ENCODE measurements at places on chromosomes 1 and 21.
A peak's percentile ranks its signal among the peaks of the same experiment; 100 is the strongest.

DNA sequence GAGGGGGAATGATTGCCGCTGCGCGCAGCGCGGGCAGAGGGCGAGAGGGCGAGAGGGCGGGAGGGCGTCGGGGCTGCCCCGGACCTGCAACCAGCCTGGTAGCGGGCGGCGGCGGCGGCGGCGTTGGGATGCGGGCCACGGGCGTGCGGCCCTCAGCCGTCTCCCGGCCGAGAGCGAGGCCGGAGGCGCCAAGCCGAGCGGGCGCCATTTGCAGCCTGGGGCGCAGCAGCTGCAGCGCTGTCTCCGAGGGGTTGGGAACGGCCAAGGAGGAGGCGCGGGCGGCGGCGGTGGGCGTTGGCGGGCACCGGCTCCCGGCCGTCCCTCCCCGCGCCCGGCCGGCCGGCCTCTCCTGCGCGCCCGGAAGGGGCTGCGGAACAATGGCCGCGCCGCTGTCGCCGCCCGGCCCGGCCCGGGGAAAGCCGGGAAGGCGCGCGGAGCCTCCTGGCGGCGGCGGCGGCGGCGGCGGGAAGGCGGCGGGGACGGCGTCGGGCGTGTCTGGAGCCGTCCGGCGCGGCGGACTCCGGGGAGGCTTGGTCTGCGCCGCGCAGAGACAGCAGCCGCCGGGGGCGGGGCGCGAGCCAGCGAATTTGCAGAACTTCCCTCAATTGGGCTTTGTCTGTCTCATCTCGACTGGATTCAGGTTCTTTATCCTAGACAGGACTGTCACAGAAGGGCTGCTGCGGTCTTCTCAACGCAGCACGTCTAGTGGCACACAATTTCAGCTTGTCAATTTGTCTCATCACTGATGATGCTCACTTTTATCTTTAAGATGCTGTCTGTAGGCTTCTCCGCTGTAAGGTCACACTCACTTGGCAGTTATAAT is 35.7 kb downstream of the ZBTB8B start:
- H3K4me1 ChIP-seq: no peaks in the 10 kb centered on the region
- H3K36me3 ChIP-seq: no peaks in the 10 kb centered on the region
- H3K4me3 ChIP-seq: peak overlapping the region; percentile 88
- H3K27me3 ChIP-seq: no peaks in the 10 kb centered on the region

GRCh38 chr21:29300807-29301138 is 2.1 kb downstream of the BACH1 start:
- H3K27ac ChIP-seq: peak overlapping the region; percentile 28
- no peak overlapping the region for H3K4me3 ChIP-seq
- no peaks in the 10 kb centered on the region for H3K27me3 ChIP-seq
- DNase-seq: no peak
- peaks cover 3% of the 10 kb centered on the region for H3K4me1 ChIP-seq

DNA sequence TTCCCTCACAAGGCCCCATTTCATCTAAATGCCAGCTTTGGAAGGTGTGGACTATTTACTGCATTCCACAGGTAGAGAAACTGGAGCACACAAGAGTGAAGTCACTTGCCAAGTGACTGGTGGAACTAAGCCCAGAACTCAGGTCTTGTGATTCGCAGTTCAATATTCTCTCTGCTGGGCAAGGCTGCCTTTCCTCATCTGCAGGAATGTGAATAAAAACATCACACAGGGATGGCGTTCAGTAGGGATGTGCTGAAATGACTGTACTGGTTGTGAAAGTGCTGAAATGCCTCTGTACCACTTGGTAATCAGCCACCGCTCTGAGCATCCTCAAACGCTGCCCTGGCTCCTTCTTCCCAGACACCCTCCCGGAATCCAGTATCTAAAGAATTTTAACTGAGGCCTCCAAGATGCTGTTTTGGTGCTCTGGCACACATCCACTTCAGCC is 145.6 kb downstream of the HIVEP3 start:
- H3K4me3 ChIP-seq: no peak overlapping the region
- H3K36me3 ChIP-seq: no peaks in the 10 kb centered on the region
- H3K4me1 ChIP-seq: peaks cover 7% of the 10 kb centered on the region
- H3K27ac ChIP-seq: no peak overlapping the region
- no peaks in the 10 kb centered on the region for H3K27me3 ChIP-seq
- DNase-seq: no peak

- no peak overlapping the region for H3K27ac ChIP-seq
- no peaks in the 10 kb centered on the region for H3K27me3 ChIP-seq
- no peaks in the 10 kb centered on the region for H3K36me3 ChIP-seq
- peak; percentile 87 for DNase-seq
Observed at GRCh38 chr1:98388441-98388840, 273.1 kb upstream of the SNX7 start.

GRCh38 chr1:169363046-169363730 is 4.4 kb downstream of the NME7 start:
- no peak overlapping the region for H3K4me3 ChIP-seq
- H3K27me3 ChIP-seq: no peaks in the 10 kb centered on the region
- no peak overlapping the region for H3K27ac ChIP-seq

DNA sequence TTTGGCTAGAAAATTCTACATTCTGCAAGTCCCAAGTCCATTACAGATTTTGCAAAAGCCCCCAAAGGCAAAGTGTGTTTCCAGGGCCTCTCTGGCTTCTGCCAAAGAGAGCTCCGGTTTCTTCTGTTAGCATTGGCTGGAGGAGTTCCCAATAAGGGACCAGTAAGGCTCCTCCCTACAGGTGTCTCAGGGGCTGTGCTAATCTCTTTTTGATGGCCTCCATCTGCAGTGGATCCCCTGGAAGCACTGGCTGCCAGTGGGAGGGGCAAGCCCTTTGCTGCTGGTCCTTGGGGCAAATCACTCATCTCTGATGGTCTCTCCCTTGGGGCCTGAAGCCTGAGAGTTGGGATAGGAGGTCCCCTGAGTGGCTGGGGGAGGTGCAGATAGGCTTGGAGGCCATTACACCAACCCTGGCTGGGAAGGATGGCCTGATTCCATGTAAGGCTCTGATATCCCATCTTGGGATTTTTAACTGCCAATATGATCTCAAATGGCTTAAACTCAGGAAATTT is 89.1 kb upstream of the USP24 start:
- no peak overlapping the region for H3K27ac ChIP-seq
- no peaks in the 10 kb centered on the region for H3K36me3 ChIP-seq
- no peak overlapping the region for H3K4me3 ChIP-seq
- peaks cover 4% of the 10 kb centered on the region for H3K4me1 ChIP-seq
- DNase-seq: peak; percentile 57

DNA sequence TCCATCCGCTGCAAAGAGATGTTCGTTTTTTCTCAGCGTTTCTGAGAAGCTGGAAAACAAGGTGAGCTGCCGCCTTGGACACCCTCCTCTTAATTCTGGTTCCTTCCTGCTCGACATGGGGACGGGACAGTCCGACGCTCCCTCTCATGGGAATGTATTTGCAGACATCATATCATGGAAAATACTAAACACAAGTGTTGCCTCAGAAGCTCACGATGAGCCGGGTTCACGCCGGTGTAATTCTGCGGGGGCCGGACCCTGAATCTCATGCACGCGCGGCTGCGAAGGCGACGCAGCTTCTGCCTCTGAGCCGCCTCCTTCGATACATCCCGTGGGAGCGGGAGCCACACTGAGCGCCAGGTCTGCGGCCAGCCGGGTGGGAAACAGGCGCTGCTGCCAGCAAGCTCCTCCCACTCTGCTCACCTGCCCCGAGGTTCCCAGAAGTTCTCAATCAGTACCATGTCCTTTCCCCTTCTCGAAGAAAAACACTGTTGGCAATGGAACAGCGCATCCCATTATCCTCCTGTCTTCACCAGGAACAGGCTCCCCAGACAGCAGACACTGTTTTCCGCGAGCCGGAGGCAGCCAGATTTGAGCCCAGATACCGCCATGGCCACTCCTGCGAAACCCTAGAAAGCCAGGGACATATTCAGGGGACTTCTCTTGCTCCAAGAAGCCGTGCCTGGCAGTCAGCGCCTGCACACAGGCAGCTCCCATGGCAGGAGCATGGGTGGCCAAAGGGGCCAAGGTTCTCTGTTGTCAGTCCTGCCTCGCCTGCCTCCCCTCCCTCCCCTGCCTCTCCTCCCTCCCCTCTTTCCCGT is 98.0 kb downstream of the WDR4 start:
- peak; percentile 50 for DNase-seq
- no peak overlapping the region for H3K4me3 ChIP-seq
- peaks cover 16% of the 10 kb centered on the region for H3K27me3 ChIP-seq
- H3K36me3 ChIP-seq: no peaks in the 10 kb centered on the region

DNA sequence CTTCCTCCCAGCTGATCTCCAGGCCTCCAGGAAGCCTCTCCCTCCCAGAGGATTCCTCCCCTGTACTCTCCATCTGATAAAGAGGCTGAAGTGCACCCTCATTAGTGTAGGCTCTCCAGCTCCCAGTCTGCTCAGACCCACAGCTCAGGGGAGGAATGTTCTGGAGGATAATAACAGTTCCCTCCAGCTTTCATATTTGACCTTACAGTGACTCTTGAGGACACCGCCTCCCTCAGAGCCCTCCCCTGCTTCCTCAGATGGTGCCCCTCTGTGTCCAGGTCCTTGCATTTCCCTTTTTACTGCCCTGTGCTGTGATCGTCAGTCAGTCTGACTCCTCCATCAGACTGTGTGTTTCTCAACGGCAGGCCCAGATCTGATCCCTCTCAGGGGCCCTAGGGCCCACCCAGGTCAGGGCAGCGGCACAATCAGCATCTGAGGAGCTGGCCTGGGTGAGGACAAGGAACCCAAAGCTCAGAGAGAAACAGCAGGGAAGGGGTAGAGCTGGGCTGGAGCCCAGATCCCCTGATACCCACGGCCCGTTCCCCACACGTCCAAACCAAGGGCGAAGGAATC is 1.1 kb upstream of the SHISAL2A start:
- no peaks in the 10 kb centered on the region for H3K36me3 ChIP-seq
- DNase-seq: peak; percentile 36
- H3K27me3 ChIP-seq: no peaks in the 10 kb centered on the region
- H3K4me3 ChIP-seq: no peak overlapping the region
- peaks cover 7% of the 10 kb centered on the region for H3K4me1 ChIP-seq

DNA sequence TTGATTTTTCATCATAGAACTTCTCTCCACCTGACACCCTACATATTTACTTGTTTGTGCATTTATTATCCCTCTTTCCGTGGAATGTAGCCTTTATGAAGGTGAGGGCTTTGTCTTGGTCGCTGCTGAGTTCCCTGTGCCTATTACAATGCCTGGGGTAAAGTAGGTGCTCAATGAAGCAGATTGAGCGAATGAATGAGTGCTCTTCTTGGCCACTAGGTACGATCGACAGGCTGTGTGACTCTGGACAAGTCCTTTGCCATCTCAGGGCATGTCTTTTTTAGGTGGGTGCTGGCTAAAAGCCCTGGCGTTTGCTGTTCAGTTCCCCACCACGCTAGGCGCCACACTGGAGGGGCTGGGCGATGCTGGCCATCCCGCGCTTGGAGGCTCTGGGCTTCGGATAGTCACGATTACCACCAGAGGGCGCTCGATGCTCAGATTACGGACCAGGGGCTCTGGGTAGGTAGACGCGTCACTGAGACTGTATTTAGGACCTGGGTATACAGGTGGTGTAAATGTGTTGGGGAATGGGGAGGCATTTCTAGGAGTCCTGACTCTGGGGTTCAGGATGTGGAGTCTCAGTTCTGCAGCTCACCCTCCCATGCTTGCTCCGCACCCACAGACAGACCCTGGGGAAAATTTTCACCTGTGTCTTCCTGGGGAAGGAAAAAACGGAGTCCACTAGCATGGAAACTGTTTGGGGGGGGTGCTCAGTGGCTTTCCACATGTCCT is 71.0 kb upstream of the CSF3R start:
- H3K4me3 ChIP-seq: no peak overlapping the region
- H3K4me1 ChIP-seq: no peaks in the 10 kb centered on the region
- no peaks in the 10 kb centered on the region for H3K36me3 ChIP-seq
- DNase-seq: peak; percentile 63

DNA sequence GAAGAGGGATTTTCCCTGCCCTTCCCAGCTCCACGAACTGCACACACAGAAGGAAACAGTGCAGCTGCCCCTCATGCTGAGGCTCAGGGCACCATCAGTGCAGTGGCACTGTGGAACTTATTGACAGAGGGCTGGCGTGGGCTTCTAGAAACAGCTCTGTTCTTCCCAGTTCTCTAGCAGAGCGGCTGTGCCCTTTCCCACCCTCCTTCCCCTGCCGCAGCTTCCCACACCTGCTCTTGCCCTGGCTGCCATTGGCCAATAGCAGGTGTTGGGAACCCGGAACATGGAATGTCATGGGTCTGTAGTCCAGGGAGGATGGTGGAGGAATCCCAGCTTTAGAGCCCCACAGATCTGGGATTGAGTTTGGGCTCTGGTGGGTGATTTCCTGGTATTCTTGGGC is 343.8 kb downstream of the RPS6KC1 start:
- H3K27me3 ChIP-seq: no peaks in the 10 kb centered on the region
- H3K36me3 ChIP-seq: no peaks in the 10 kb centered on the region
- no peaks in the 10 kb centered on the region for H3K4me1 ChIP-seq
- H3K4me3 ChIP-seq: no peak overlapping the region
- no peak for DNase-seq

- no peaks in the 10 kb centered on the region for H3K27me3 ChIP-seq
- no peak overlapping the region for H3K27ac ChIP-seq
- DNase-seq: no peak
Observed at GRCh38 chr1:234953655-234954405, 174.8 kb downstream of the TOMM20 start.

- no peak overlapping the region for H3K4me3 ChIP-seq
- H3K27ac ChIP-seq: no peak overlapping the region
- H3K36me3 ChIP-seq: no peaks in the 10 kb centered on the region
- H3K4me1 ChIP-seq: peaks cover 3% of the 10 kb centered on the region
Observed at GRCh38 chr1:85460555-85461088, 4.3 kb downstream of the DDAH1 start.

DNA sequence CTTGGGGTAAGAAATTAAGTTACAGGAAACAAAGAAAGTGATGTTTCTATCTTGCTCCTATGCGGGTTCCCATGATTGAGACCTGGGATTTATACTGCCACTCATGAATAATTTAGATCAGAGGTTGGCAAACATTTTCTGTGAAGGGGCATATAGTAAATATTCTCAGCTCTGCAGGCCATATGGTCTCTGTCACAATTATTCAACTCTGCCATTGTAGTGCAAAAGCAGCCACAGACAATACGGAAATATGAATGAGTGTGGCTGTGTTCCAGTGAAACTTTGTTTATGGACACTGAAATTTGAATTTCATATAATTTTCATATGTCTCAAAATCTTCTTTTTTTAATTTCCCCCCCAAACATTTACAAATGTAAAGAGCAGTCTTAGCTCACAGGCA is 127.2 kb downstream of the FOXD2 start:
- H3K27ac ChIP-seq: no peak overlapping the region
- no peak overlapping the region for H3K4me3 ChIP-seq
- no peaks in the 10 kb centered on the region for H3K27me3 ChIP-seq
- no peaks in the 10 kb centered on the region for H3K36me3 ChIP-seq
- no peak for DNase-seq

- H3K4me3 ChIP-seq: no peak overlapping the region
- H3K4me1 ChIP-seq: no peaks in the 10 kb centered on the region
- DNase-seq: no peak
- H3K27me3 ChIP-seq: no peaks in the 10 kb centered on the region
- H3K27ac ChIP-seq: no peak overlapping the region
Observed at GRCh38 chr1:48741380-48741779, 35.3 kb downstream of the BEND5 start.

Data from lung (tissue), 17 donors.